Fibroblast of skin of right biceps (primary cell): ENCODE measurements at places on chromosomes 1 and 21.

- DNase-seq: no peak
These were observed 14.3 kb downstream of the TMEM35B start for GRCh38 chr1:34970829-34971228.

GRCh38 chr1:34712007-34712688, 42.7 kb upstream of the GJB5 start:
- DNase-seq: no peak

DNA sequence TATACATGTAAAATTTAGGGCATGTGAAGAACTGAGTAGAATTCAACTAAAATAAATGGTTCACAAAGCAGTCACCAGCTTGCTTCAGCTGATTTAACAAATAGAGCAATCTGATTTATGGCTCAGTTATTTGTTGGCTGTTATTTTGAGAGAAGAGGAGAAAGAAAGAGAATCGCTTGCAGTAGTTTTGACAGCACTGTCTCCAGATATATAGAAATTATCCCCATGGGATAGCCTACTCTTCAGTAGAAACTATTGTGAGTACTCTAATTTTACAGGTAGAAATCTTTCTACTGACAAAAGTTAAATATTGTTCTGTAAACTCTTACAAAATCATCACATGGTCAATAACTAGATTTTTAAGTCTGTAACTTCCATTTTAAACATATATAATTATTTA, 1098.2 kb downstream of the MRPL39 start:
- no peak for DNase-seq

DNA sequence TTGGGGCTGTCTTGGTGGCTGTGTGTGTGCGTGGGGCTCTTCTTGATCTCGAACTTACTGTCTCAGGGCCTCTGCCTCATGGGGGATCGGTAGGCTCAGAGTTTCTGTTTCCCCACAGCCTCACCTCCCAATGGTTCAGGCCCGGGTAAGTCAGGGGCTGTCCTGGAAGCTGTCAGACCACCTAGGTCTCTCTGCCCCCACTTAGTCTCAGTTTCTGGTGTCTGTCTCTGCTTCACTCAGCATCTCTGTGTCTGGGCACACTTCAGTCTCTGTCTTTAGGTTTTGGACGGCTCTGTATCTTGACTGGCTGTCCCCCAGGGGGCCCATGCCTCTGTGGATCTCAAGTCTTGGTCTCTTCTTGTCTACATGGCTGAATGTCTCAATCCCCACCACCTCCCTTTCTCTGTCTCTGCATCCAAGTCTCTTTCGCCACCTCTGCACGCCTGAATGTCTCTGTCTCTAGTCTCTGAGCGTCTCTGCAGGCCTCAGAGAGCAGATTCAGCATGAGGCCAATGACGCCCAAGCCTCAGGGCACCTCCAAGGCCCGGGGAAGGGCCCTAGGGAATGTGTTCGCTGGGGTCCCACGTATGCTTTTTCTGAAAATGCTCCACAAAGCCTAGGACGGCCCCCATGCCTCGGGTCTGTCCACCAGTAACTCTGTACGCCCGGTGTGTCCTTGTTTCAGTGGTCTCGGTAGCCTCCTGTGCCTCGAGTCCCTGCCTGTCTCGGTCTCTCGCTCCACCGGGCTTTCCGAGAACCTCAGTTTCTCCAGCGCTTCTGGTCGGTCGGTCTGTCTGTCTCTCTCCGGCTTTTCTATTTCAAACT, 818 bp downstream of the FHL3 start:
- DNase-seq: no peak

DNA sequence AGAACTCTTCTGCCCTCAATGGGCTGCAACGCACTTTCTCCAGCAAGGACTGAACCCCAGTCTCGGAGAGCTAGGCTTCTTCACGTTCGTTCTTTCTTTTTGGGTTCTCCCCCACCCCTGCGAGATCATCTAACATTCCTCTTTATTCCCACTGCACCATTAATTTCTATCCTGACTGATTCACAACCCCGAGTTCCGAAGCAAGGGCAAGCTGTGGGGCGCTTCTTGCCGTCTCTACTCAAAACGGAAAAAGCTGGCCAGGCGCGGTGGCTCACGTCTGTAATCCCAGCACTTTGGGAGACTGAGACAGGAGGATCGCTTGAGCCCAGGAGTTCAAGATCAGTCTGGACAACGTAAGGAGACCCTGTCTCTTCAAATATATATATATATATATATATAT, 37.4 kb upstream of the BTG2 start:
- DNase-seq: no peak

- no peak for DNase-seq
These were observed 35.4 kb upstream of the ENAH start for GRCh38 chr1:225688345-225688744.

DNA sequence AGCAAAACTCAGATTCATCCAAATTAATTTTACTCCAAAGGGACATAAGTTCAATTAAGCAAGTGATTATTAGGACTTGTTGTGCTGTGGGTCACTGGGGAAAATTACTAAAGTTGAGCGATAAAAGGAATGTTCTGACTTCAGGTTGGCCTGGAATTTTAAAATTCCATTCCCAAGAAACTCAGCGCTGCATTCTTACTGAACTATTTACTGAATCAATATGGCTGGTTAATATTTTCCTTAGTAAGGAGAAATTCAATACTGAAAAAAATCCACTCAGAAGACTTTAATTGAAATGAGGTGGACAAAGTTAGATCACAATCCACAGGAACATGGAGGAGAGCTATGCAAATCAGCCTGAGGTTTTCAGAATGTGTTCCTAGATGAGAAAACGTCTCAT, 578.9 kb upstream of the NR5A2 start:
- DNase-seq: no peak

GRCh38 chr1:1976031-1976430, 27.6 kb downstream of the CFAP74 start:
- no peak for DNase-seq

DNA sequence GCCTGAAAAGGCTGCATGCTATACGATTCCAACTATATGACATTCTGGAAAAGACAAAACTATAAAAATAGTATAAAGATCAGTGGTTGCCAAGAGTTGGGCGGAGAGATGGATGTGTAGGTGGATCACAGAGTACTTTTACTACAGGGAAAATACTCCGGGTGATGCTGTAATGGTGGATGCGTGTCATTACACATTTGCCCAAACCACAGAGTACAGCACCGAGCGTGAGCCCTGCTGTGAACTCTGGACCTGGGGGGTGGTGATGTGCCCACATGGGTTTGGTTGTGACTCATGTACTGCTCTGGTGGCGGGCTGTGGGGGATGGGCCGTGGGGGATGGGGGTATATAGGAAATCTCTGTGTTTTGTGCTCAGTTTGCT, 162.7 kb upstream of the COL6A1 start:
- DNase-seq: peak; percentile 91

- no peak for DNase-seq
These were observed 50.2 kb upstream of the TIAM1 start for GRCh38 chr21:31394309-31394708.

DNA sequence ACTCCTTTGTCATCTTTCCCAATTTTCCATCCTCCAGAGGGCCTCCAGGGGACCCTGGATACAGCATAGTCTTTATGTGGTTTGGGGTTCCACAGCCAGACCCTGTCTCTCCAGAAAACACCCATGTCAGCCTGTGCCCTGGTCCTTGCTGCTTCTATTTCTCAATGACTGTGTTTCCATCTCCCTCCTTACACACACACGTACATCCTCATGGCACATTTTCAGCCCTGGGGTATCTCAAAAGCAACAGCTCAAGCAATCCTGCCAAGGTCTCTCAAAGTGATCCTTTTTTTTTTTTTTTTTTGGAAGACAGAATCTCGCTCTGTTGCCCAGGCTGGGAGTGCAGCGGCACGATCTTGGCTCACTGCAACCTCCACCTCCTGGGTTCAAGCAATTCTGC, 22.3 kb downstream of the QSOX1 start:
- DNase-seq: no peak
